NCI-H1092 (cell line): ENCODE measurements at places on chromosomes 3 and 15.
A peak's percentile ranks its signal among the peaks of the same experiment; 100 is the strongest.

DNA sequence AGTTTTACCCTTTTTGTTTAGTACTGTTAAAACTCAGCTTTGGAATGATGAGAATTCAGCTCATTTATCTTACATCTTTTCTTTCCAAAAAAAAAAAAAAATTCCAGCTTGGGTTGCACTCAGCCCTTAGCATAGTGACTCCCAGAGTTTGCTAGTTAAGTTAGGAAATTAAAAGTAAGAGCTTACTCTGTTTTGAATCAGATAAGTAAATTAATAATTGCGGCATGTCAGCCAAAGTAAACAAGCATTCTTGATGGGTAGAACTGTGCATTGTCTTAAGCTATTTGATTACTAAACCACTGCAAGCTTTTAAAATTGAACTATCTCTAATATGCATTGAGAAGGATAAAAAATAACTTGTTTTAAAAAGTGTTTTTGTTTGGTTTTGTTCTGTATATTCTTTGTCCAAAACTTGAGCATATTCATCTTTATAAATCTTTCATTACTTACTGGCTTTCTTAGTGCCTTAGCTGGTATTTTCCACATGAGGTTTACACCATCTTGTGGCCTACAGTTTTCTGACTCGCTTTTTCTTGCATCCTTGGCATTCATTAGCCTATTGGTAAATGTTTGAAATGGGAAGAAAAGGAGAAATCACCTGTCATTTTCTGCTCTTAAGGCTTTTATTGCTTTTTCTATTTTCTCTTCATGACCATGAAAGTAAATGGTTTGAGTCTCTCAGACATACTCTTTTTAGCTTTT, 107.6 kb downstream of the FILIP1L start:
- no peak for DNase-seq

GRCh38 chr3:66800941-66801545, 197.1 kb upstream of the KBTBD8 start:
- no peak for DNase-seq

DNA sequence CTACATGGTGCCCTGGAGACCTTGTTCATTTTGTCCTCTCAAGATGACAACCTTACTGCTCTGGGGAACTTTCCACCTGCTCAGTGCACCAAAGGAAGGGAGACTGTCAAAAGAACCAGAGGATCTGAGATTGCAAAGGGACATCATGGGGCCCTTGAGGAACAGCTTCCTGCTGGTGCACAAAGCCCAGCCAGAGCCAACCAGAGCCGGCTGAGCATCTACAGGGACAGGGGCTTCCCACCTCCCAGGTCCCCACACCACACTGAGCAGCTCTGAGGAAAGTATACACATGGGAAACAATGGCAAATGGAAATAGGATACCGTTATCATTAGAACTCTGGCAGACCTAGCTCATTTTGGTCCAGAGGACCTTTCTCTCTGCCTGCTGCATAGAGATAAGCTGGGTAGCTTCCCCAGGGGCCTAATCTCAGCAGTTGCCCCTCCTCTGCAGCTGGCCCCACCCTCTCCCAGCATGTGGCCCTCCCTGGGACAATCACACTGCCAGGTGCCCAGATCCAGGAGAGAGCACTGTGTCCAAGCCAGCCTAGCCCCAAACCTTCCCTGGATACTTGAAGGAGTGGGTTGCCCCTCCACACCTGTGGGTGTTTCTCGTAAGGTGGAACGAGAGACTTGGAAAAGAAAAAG, 123.4 kb upstream of the PRR20G start:
- peak; percentile 18 for DNase-seq

GRCh38 chr3:156334841-156335545, 214.6 kb downstream of the KCNAB1 start:
- no peak for DNase-seq

- DNase-seq = no peak
Observed at GRCh38 chr3:134201201-134202130, 49.2 kb downstream of the RYK start.

GRCh38 chr3:191329654-191330529, at the start of gene UTS2B:
TSS of gene UTS2B (minus strand) at chr3:191330526. CDS start at chr3:191282189, 48,337 bp downstream.
- DNase-seq = peak; percentile 40

GRCh38 chr3:40451551-40451950, 5.6 kb upstream of the RPL14 start:
- DNase-seq = no peak
